ENCODE measurements at places on chromosomes 7 and 10.

- DNase-seq = no peak
Observed at GRCh38 chr10:83750604-83751003, 388.7 kb upstream of the GHITM start.

GRCh38 chr7:24339575-24339974 lies 55.6 kb downstream of the NPY start:
- no peak for DNase-seq

DNA sequence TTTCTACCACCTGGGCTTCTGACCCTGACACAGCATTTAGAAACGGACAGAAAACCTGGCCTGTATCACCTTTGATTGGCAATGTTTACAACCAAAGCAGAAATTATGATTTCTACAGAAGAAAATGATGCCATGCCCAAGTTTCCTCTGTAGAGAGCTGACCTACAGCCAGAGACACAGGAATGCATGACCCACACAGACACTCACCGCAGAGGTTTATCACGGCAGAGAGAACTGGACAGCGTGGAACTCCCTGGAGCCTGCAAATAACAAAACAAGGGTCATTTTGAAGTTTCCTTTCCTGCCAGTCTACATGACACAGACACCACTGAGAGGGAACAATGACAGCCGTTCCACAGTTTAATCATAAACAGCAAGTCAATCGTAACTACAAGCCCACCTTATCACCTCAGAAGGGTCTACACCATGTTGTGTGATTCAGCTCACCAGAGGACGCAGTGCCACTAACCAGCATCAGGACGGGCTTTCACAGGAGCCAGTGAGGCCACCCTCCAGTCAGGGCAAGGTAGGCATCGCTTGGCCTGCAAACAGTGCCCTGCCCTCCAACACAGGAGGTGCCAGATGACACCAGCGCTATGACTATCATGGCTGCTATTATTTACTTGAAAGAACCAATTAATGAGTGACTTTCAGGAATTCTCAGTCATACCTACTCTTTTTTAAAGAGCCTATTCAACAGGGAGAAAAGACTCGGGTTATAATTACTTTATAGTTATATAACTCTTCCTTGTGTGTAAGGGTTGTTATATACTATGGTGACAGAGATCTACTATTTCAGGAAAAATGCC lies 139.9 kb downstream of the TNS3 start:
- no peak for DNase-seq

- no peak for DNase-seq
Observed at GRCh38 chr7:17132726-17133125, 165.7 kb upstream of the AHR start.

DNA sequence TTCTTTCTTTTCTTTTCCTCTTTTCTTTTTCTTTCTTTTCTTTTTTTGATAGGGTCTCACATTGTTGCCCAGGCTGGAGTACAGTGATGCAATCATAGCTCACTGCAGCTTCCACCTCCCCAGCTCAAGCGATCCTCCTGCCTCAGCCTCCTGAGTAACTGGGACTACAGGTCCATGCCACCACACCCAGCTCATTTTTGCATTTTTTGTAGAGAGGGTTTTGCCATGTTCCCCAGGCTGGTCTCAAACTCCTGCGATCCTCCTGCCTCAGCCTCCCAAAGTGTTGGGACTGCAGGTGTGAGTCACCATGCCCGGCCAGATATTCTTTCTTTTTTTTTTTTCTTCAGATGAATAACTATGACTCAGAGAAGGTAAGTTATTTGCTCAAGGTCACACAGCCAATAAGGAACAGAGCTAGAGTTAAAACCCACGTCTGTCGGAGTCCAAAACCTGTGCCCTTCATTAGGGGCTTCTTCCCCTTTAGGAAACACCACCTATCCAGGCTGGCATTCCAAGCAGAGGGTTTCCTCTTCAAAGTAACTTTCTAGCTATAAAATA lies 28.1 kb upstream of the DNMBP start:
- no peak for DNase-seq

DNA sequence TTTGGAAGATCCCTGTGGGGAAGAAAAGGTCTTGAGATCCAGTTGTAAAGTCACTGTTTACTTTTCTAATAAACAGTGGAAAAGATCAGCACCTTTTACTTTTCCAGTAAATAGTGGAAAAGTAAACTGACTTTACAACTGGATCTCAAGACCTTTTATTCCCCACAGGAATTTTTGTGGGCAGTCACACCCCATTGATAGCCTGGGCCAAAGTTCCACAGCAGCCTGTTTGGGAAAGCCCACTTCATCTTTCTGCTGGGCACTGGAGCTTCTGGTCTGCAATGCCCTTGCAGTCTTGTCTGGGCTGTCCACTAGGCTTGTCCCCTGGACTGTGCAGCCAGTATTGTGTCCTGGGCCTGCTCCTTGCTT lies 50.2 kb downstream of the ADCY1 start:
- no peak for DNase-seq

GRCh38 chr10:70599791-70600190 lies 2.8 kb downstream of the PRF1 start:
- no peak for DNase-seq

- no peak for DNase-seq
Observed at GRCh38 chr7:104795616-104796398, 218.2 kb upstream of the KMT2E start.

DNA sequence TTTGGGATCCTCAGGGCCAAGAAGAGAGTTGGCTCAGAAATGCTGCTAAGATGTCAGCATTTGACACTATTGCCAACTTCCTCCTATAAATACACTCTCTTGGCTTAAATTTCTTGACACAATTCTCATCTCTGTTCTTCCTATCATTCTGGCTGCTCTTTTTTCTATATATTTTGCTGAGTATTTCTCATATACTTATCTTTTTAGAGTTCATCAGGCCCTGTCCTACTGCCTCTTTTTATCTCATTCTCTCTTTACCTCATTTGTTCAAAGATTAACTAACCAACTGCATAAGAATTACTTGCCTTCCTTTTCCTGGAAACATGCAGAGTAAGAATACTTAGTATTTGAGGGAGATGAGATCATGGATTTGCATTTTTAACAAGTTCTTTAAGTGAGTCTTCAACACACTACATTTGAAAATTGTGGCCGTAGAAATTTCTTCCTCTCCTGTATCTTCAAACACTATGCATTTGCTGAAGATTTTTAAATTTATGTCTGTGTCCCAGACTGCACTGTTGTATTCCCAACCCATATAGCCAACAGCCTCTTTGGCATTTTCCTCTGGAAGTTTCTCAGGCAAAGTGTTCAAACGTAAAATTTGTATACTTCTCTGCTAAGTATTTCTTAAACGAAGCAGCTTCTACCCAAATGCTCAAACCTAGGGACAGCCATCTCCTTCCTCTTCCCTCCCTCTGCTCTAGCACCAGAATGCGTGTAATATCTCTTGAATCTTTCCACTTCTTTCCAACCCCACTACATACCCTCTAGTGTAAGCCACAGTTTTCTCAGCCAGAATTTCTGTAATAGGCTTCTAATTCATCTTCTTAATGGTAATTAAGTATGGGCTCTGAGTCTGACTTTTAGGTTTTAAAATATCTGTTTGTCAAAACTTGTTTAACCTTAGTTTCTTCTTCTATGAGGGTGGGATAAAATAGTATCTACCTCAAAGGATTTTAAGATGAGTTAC lies 35.5 kb downstream of the ARL4A start:
- no peak for DNase-seq

DNA sequence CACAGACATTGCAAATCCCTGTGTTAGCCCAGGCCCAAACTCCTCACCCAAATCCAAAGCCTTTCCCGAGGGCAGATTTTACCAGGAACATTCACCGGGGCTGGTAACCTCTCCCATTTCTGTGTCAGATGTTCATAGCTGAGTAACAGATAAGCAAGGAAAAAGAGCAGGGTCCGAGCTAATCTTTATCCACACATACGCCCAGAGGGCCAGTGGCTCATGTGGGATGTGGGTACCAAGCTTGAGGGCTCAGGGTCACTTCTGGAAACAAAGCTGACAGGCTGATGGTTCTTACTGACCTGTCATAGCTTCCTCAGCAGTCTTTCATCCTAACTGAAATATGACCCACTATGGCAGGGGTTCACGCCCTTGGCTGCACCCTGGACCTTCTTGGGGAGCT lies 39.8 kb downstream of the HBP1 start:
- DNase-seq = no peak

DNA sequence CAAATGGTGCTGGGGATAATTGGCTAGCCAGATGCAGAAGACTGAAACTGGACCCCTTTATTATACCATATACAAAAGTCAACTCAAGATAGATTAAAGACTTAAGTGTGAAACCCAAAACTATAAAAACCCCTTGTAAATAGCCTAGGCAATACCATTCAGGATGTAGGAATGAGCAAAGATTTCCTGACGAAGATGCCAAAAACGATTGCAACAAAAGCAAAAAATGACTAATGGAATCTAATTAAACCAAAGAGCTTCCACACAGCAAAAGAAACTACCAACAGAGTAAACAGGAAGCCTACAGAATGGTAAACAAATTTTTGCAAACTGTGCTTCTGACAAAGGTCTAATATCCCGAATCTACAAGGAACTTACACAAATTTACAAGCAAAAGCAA lies 30.9 kb upstream of the PLXDC2 start:
- no peak for DNase-seq
